ENCODE measurements at places on chromosomes 6 and 20.

DNA sequence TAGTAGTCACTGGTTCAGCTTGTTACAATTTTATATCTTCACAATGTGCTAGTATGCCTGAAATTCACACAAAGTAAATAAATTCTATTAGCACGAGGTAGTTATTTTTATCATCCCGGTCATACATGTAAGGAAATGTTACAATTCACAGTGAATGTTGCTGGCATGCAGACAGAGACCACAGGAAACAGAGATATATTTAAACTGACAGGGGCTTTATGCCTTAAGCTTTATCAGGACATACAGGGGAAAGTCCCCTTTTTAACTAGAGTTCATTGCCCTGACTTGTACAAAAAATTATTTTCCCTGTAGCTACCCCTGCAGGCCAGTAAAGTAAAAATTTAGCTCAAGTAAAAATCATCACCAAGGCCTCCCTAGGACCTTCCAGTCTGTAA, 712.0 kb upstream of the NRSN1 start:
- DNase-seq: no peak

GRCh38 chr6:71368284-71368683, 79.7 kb downstream of the OGFRL1 start:
- DNase-seq: no peak

DNA sequence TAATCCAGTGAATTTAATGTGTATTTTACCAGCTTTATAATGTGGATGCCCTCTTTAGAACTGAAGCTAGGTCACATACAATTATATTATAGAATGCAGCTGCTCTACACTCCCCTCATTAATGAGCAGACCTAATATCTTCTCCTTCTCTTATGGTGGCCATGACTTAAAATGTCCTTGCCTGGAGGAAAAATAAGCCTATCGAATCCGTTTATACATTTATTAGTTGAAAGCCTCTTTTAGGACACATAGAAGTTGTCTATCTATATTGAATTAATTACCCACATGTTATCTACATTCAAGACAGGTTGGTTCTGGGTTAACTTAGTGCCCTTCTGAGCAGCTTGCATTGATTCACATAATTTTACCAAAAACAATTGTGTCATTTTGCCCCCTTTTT, 1716.8 kb downstream of the HACE1 start:
- DNase-seq: no peak

GRCh38 chr6:155066361-155066760, 71.2 kb downstream of the TIAM2 start:
- DNase-seq: no peak

GRCh38 chr20:58433759-58434158, 44.7 kb downstream of the VAPB start:
- no peak for DNase-seq

- DNase-seq: no peak
Measured at GRCh38 chr20:25071734-25072133, 10.2 kb downstream of the VSX1 start.

GRCh38 chr6:134995536-134995935, 45.6 kb upstream of the ALDH8A1 start:
- DNase-seq: no peak

DNA sequence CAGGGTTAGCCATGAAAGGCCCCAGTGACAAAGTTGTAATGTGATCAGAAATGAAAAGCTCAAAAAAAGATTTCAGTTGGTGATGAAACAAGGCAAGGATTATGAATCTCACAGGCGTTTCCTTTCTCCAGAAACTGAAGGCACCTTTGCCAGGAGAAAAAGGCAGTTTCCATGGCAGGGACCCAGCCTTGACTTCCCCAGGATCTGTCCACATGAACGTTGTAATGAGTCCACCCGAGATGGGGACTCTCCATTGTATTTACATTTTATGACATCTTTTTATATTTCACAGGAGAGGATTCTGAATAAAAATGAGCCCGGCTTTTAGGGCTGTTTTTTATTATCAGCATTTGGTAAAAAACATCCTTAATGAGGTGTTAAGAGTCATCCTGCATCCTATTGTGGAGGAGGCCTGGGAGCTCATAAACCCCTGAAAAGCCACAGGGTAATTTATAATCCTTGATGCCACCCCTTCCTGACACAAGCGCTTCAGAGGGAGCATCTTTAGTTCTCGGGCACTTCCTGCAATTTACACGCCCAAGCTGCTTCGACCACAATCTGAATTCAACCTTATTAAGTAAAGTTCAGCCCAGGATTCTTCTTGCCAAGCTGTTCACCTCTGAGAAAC, 74.1 kb upstream of the SALL4 start:
- no peak for DNase-seq

DNA sequence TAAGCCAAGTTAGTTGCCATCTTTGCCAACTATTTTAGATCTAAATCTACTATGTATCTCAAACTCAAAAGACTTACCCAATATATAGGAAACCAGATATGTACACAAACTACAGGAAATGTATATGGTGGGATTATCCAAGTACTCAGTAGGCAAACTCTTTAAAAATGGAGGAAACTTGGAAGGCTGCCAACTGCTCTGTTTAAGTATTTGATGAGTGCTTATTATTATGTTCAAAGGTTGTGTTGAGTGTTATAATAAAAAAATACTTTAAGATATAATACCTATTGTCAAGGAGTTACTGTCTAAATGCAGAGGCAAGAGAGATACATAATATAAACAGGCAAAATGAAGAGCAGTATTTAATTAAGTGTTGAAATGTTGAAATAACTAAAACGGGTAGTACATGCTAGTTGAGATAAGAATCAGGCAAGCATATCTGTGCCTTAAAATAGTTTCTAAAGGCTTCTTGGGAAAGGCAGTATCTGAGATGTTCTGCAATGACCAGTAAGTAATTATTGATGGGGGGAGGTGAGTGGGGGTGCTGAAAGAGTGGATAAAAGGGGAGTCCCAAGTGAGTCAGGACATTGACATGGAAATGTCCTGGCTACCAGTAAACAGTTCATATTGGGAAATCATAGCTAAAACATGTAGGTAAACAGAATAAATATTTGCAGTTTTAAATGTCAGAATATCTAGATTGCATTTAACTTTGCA, 6.5 kb upstream of the DST start:
- DNase-seq: no peak

GRCh38 chr20:12638633-12639312, 370.0 kb upstream of the SPTLC3 start:
- no peak for DNase-seq

DNA sequence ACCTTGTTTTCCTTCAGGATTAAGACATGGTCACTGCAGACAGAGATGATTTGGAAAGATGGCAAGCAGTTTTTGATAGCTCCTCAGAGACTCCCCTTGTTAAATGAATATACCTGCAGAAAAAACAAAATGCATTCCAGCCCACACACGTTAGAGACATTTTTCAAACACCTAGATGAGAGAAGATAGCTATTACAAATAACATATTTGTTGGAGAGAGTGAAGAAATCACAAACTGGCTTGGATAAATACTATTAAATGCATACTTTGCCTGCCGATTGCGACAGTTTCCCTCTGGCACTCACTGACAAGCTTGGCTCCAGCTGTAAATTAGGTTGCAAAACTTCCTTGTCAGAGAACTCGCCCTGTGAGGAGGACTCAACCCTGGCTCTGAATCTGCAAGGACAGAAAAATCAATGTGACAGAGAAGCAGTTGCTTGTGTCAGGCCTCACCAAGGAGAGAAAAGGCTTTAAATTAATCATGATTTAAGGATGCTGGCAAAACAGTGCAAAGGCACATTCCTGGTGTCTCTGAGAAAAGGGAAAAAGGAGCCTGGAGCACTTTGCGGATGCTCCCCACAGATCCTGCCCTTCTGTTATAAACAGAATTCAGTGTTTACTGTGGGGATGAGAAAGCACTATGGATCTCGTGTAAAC, 423.7 kb upstream of the MARCKS start:
- DNase-seq: no peak

DNA sequence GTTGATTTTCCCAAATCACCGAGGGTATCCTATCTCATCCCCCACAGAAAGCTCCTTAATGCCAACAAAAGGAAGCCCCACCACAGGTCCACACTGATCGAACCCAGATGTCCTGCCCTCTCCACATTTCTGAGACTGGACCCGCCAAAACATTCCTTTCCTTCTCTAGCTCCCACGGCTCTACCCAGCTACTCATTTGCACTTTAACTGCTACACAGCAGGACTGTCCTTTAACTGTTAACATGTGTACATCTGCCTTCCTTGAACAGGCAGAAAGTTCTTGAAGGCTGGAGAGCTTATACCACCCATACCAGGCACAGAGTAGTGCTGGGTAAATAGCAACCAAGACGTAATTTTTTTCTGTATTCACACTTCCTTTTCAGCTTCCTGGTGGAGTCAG, 68.6 kb downstream of the TRMT6 start:
- no peak for DNase-seq

GRCh38 chr6:90035047-90035723, 140.9 kb downstream of the GJA10 start:
- DNase-seq: no peak

- DNase-seq: no peak
Measured at GRCh38 chr20:24868959-24869358, 80.1 kb upstream of the CST7 start.

DNA sequence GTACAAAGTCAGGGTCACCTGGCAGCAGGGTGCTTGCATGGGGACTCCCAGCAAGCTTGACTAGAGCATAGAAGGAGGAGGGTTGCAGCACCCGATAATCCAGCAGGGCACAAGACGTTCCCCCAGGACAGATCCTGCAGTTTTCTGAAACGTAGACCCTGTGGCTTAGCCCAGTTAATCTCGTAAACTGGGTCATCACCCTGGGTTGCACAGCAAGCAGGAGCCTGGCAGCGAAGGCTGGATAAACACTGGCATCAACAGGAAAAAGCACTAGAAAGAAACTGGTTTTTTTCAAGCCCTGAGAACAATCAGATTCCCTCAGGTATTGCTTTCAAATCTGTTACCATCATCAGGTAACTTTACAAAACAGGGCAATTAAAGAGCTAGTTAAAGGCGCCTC, 92.6 kb downstream of the PDE7B start:
- DNase-seq: no peak

DNA sequence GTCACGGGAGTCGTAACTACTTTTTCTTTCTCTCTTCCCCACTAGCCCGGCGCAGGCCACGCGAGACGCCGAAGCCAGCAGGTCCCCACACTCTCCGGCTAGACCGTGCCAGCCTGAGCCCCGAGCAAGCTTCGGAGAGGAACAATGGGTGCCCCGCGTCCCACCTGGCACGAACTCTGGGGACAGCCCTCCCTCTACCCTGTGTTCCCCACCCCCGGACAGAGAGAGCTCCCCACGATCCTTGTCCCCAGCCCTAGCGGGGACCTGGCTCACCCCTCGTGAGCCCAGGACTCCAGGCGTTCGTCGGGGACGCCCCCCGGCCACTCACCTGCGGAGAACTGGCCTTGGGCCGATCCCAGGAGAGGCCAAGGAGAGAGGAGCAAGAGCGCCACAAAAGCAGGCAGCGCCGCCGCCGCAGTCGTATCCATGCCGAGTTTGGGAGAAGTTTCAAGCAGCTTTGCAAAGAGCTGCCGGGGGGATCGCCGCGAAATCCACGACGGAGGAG, 416 bp downstream of the PTPRK start:
- peak; percentile 49 for DNase-seq

GRCh38 chr6:3345836-3346235, 87.1 kb downstream of the PSMG4 start:
- no peak for DNase-seq

GRCh38 chr6:10033223-10033829, 381.5 kb downstream of the TFAP2A start:
- DNase-seq: no peak

- DNase-seq: peak; percentile 8
Measured at GRCh38 chr6:72182337-72183246, 296.2 kb downstream of the RIMS1 start.

GRCh38 chr6:52553158-52553557, 23.7 kb downstream of the TRAM2 start:
- DNase-seq: no peak

GRCh38 chr6:42236682-42237473, 19.2 kb upstream of the MRPS10 start:
- no peak for DNase-seq

DNA sequence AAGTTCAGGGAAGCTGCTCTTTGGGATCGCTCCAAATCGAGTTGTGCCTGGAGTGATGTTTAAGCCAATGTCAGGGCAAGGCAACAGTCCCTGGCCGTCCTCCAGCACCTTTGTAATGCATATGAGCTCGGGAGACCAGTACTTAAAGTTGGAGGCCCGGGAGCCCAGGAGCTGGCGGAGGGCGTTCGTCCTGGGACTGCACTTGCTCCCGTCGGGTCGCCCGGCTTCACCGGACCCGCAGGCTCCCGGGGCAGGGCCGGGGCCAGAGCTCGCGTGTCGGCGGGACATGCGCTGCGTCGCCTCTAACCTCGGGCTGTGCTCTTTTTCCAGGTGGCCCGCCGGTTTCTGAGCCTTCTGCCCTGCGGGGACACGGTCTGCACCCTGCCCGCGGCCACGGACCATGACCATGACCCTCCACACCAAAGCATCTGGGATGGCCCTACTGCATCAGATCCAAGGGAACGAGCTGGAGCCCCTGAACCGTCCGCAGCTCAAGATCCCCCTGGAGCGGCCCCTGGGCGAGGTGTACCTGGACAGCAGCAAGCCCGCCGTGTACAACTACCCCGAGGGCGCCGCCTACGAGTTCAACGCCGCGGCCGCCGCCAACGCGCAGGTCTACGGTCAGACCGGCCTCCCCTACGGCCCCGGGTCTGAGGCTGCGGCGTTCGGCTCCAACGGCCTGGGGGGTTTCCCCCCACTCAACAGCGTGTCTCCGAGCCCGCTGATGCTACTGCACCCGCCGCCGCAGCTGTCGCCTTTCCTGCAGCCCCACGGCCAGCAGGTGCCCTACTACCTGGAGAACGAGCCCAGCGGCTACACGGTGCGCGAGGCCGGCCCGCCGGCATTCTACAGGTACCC, at the start of gene ESR1:
TSS of gene ESR1 (plus strand) at position 170 of the 858 bp plus-strand sequence. CDS start at position 401, 231 bp downstream.
- peak; percentile 13 for DNase-seq

GRCh38 chr20:39563349-39563748, 601.2 kb downstream of the DHX35 start:
- peak; percentile 2 for DNase-seq

- no peak for DNase-seq
Measured at GRCh38 chr20:49479785-49480184, 2.7 kb downstream of the KCNB1 start.

DNA sequence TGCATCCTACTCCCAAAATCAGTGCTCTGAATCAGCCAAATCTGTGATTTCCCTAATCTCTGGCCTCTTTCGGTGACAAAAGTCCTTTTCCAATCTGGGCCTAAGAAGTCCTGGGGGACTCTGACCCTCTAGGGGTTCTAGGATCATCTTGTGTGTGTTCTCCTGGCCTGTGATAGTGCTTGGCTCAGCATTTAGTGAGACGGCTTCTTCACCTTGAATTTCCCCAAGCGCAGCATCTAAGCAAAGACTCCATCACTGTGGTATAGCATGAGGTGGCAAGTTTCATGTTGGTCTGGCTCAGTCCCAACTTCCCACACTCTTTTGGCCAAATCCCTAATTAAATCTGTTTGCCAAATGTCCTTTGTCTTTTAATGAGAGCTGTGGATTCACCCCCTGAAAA, 12.1 kb upstream of the IL17A start:
- DNase-seq: no peak

GRCh38 chr6:161400671-161401070, 126.8 kb upstream of the AGPAT4 start:
- no peak for DNase-seq

All from activated CD8-positive, alpha-beta T cell treated with anti-CD3 and anti-CD28 coated beads for 36 hours (primary cell).